ENCODE measurements at places on chromosomes 6 and 20. TPM values are rescaled to one million over a fixed set of nuclear protein-coding genes. Genes with fewer than 3 reads are reported as not detected.

DNA sequence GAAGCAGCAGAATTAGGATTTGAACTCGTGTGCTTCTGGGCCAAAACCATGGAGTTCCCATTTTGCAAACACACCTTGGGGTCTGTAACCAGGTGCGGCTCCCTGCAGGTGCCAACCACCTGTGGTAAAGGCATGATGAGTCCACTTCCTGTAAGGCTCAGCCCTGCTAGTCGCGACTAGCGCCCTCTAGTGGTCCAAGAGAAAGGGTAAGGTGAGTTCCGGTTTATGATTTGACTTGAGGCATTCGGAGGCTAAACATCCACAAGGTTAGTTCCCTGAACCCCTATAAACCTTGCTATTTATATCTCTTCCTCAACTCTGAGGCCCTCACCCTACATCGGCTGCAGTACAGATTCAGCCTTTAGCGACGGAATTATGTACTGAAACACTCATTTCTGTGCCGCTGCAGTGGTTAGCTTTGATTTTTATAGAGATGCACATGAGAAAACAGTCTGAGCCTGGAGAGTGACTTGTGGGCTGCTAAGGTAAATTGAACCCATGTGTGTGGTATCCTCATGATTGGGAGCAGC, 173.4 kb downstream of the PLCB1 start:
- H3K4me1 ChIP-seq, result no peaks in the 10 kb centered on the region
- DNase-seq, result no peak
- no peaks in the 10 kb centered on the region for H3K27me3 ChIP-seq

- no peaks in the 10 kb centered on the region for H3K36me3 ChIP-seq
- DNase-seq, result no peak
- peak overlapping the region; percentile 78 for H3K4me3 ChIP-seq
- no peaks in the 10 kb centered on the region for H3K4me1 ChIP-seq
- H3K27ac ChIP-seq, result peak overlapping the region; percentile 93
- H3K27me3 ChIP-seq, result no peaks in the 10 kb centered on the region
These were observed 625 bp upstream of the ECHDC1 start for GRCh38 chr6:127343809-127344659.

- no peak overlapping the region for H3K4me3 ChIP-seq
- H3K4me1 ChIP-seq, result no peaks in the 10 kb centered on the region
- no peaks in the 10 kb centered on the region for H3K36me3 ChIP-seq
- no peak overlapping the region for H3K27ac ChIP-seq
These were observed 136.0 kb downstream of the MTHFD1L start for GRCh38 chr6:151001387-151002056.

- no peak overlapping the region for H3K27ac ChIP-seq
- H3K4me3 ChIP-seq, result no peak overlapping the region
- no peaks in the 10 kb centered on the region for H3K36me3 ChIP-seq
- no peaks in the 10 kb centered on the region for H3K27me3 ChIP-seq
These were observed 682.5 kb downstream of the QKI start for GRCh38 chr6:164097056-164097455.

DNA sequence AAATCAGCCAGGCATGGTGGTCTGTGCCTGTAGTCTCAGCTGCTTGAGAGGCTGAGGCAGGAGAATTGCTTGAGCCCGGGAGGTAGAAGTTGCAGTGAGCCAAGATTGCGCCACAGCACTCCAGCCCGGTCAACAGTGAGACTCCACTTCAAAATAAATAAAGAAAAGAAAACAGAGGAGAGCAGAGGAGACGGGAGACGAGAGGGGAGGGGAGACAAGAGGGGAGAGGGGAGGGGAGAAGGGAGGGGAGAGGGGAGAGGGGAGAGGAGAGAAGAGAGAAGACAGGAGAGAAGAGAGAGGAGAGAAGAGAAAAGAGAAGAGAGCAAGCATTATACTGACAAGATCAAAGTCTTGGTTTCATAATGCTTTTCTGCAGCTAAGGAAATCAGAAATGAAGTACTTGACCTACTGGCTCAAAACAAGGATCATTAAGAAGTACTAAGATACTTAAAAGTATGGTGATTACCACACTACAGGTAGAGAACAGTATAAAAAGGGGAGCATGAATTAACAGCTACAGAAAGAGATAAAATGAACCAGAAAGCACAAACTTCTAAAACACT, 30.5 kb downstream of the FAM8A1 start:
- no peaks in the 10 kb centered on the region for H3K4me1 ChIP-seq
- H3K27me3 ChIP-seq, result no peaks in the 10 kb centered on the region
- peaks cover 5% of the 10 kb centered on the region for H3K36me3 ChIP-seq
- H3K4me3 ChIP-seq, result no peak overlapping the region
- H3K27ac ChIP-seq, result no peak overlapping the region

GRCh38 chr6:4287811-4288244, 152.5 kb upstream of the ECI2 start:
- H3K36me3 ChIP-seq, result no peaks in the 10 kb centered on the region
- no peak for DNase-seq
- H3K27ac ChIP-seq, result no peak overlapping the region
- no peaks in the 10 kb centered on the region for H3K4me1 ChIP-seq
- no peak overlapping the region for H3K4me3 ChIP-seq

DNA sequence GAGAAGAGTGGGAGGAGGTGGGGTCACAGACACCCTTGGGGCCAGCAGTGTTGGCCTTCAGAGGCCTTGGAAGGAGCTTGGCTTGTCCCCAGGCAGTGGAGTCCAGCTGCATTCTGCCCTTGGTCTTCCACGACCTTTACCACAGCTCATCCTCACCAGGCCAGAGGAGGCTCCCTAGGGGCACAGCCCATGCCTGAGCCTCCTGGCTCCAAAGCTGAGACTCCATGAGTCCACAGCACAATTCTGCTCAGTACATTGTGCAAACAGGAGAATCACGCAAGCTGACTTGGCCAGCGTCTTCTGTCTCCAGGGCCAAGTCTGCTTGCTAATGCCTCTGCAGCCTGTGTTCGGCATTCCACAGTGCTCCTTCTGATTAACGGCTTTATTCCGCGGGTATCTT, 337.2 kb downstream of the SMOC2 start:
- DNase-seq, result no peak
- H3K27ac ChIP-seq, result no peak overlapping the region
- H3K36me3 ChIP-seq, result no peaks in the 10 kb centered on the region

The DEFB113 gene
- not detected for total RNA-seq

The PROKR2 gene
- not detected for total RNA-seq

The GRM1 gene
- total RNA-seq, result not detected

The BPIFA1 gene
- not detected for total RNA-seq

The TMEM74B gene
- total RNA-seq, result 4.3 TPM

The RBM12 gene
- total RNA-seq, result 40.1 TPM

Data from breast epithelium (tissue), 4 donors.